Brain microvascular endothelial cell (primary cell): ENCODE measurements at places on chromosomes 2 and 18.
A peak's percentile ranks its signal among the peaks of the same experiment; 100 is the strongest.

- DNase-seq = no peak
Measured at GRCh38 chr18:24860978-24861680, 400.7 kb downstream of the HRH4 start.

DNA sequence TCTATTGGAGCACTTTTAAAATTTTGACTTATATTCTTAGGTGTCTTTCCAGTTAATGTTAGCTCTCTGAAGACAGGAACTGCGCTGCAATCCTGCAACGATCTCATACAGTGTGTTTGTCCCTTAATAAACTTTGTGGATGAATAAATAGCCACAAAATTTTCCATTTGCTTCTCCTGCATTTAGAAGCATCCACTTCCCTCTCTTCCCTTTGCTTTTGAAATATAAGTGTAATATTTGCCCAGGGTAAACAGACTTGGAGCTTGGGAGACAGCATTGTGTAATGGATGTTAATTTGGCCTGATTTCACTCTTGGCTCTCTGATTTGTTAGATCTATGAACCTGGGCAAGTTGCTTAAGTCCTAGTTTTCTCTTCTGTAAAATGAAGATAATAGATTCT is 58.2 kb upstream of the CD28 start:
- DNase-seq = no peak

DNA sequence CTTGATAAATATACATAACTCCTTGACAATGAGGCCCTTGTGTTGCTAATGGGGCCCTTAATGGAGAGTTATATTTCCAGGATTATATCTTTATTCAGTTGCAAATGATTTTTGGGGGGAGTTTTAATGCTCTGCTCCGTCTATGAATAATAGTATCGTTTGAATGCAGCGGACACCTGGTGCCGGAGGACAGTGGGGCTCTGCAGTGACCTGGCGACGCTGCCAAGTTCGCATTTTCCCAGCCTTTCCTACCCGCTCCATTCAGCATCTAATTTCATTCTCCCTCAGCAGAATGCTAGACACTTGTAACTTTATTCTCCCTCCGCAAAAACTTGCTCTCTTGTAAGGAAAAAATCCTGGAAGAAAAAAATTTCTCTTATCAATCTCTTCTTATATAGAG is 257.6 kb upstream of the SALL3 start:
- DNase-seq = no peak

GRCh38 chr2:172296267-172297046 is 130.9 kb upstream of the ITGA6 start:
- no peak for DNase-seq

DNA sequence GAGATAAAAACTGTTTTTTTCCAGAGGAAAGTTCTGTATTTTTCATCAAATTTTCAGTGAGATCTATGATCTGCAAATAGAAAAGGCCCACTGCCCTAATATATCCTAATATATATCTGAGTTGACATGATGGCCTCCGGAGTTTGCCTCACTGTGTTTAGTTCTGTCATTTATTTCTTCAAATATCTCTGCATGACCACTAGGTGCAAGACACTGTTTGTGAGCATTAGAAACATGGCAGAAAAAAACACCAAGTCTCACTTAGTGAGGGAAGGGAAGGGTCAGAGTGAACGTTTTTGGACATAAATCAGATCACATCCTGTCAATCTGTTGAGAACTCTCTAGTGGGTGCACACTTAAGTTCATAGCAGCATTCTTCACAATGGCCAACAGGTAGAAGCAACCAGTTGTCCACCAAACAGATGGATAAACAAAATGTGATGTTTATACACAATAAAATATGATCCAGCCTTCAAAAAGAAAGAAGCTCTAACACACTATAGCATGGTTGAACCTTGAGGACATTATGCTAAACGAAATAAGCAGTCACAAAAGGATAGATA is 53.4 kb downstream of the SPIRE1 start:
- DNase-seq = no peak

GRCh38 chr18:65994302-65994701 is 243.5 kb downstream of the CDH7 start:
- no peak for DNase-seq

- no peak for DNase-seq
Measured at GRCh38 chr2:112321375-112322320, 46.3 kb downstream of the ZC3H6 start.

GRCh38 chr18:45133276-45133675 is 452.6 kb downstream of the SETBP1 start:
- DNase-seq = no peak

DNA sequence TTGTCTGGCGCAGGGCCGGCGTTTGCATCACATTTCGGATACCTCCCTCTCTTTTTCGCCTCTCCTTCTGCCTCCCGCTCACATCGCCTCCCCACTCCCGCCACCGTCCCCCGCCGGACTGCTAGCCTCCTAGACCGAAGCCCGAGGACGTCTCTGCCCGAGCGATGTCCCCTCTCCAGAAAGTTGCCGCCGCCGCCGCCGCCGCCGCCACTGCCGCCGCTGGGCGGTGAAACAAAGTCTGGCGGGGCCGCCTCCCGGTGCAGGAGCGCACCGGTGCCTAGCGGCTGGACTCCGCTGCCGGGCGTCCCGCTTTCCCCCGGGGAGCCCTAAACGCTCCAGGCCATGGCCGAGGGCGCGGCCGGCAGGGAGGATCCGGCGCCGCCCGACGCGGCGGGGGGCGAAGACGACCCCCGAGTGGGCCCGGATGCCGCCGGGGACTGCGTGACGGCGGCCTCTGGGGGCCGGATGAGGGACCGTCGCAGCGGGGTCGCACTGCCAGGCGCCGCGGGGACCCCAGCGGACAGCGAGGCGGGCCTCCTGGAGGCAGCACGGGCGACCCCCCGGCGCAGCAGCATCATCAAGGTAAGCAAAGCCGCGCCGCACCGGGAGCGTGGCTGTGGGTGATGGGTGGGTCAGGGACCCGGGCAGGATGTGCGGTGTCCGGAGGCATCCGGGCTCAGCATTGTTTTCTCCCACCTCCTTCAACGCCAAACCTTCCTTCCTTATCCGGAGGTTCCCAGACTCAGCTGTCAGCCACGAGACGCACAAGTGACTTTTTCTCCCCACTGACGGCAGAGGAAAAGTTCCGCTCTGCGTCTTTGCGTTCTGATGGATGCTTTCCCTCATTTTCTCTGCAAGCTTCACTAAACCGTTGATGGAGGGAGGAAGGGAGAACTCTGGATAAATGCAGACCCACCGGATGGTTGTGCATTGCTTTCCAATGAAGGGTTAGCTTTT is 643 bp downstream of the PLCL1 start:
- DNase-seq = no peak

DNA sequence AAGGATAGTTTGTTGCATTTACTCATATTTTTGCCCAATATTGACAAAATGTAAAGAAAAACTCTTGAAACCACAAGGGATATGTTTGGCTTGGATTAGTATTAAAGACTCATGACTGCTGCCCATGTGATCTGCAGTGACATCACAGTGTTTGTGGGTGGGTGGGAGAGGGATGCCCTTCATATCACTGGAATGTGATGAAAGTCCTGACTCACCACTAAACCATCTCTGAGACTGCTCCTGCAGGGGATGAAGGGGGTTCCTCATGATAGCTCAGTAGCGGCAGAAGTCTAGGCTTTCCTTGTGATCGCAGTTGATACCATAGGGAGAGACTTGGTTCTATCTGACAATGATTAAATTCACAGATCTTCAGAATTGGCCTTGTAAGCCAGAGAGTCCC is 451.2 kb downstream of the CNTNAP5 start:
- DNase-seq = peak; percentile 55

DNA sequence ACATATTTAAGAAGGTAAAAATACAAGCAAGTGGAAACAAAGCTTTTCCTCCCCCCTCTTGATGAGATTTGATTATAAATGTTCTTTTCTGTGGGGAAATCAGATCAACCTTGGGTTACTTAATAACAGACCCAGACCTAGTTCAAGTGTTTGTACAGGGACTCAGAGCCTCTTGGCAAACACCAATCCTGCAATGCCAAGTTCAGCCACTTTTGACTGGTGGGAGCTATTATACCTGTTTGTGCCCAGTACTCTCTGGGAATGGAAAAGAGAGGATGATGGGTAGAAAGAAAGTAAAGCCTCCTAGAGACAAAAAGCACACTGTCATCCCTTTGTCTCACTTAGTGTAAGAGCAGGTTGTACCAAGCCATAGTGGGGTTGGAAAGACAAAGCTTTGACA is 63.8 kb upstream of the EPHA4 start:
- DNase-seq = no peak

- peak; percentile 76 for DNase-seq
Measured at GRCh38 chr2:201235860-201236811, 24.2 kb upstream of the CASP8 start.

GRCh38 chr2:128568106-128568505 is 249.4 kb upstream of the HS6ST1 start:
- DNase-seq = no peak

DNA sequence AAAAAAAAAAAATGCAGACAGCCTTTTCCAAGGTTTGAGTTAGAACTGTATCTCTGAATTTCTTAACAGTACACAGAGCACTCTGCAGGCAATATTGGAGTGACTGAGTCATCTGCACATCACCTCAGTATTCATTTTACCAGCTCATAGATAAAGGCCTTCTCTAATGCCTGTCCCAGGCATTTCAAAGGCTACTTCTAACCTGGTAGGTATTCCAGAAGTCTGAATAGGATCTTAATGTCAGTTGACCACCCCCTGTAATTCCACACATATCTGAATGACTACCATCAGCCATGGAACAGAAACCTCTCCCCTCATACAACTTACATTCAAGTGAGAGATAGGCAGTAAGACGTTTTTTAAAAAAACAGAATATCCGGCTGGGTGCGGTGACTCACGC is 9.0 kb downstream of the METTL21A start:
- DNase-seq = peak; percentile 59

DNA sequence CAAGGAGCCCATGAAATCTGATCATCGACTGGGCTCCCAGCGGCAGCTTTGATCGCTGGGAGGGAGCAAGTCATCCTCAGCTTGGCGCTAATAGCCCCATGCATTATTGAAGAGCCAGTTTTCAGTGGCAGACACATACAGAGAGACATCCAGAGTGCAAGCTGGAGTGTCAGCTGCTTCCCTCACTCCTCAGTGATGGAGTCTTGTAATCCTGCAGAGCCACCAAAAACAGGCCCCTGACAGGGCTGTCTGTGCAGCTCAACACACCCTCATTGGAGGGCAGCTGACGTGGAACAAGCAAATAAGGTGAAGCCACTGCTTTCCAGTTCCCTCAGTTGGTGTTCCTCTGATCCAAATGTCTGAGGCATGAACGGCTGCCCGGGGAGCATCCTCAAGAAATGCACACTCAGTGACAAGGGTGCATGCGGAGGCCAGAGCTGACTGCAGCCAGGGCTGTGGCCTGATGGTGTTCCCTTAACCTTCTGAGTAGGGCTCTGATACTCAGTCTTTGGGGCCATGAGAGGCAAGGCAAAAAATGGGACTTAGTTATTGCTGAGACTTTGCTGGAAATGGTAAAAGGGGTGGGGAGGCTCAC is 97.4 kb downstream of the RHOB start:
- DNase-seq = no peak

DNA sequence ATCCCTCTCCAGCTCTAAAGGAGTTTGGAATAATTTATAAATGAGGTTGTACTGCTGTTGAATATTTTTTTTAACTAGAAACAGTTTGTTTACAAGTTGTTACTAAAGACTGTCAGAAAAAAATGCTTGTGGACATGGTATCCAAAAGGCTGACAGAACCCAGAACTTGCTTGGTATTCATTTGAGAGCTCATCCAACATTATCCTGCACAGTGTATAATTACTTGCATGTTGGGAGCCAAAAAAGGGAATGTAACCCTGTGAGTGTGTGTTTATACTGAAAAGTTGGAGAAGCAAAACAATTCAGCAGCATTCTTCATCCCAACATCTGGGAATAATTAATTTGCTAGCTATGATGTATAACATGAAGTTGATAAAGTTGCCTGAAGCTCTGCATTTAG is 42.1 kb upstream of the EHBP1 start:
- DNase-seq = no peak

DNA sequence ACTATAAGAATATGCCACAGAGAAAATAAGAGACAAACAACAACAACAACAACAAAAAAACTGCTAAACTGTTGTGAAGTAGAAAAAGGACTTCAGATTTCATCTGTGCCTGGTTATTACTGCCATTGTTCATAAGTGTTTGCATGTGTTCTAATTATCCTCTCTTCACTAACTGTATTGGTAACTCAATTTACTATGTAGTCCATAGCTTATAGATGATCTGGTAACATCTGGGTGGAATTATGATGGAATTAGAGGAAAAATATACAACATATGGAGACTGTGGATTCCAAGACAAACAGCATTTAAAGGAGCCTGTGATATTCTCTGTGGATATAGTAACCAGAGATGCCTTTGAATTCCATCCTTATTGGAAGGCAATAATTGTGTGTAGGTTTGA is 1891.5 kb upstream of the PIK3C3 start:
- no peak for DNase-seq

- DNase-seq = no peak
Measured at GRCh38 chr2:217912098-217913024, 90.4 kb downstream of the TNS1 start.

- no peak for DNase-seq
Measured at GRCh38 chr18:371609-371982, 103.7 kb upstream of the THOC1 start.

DNA sequence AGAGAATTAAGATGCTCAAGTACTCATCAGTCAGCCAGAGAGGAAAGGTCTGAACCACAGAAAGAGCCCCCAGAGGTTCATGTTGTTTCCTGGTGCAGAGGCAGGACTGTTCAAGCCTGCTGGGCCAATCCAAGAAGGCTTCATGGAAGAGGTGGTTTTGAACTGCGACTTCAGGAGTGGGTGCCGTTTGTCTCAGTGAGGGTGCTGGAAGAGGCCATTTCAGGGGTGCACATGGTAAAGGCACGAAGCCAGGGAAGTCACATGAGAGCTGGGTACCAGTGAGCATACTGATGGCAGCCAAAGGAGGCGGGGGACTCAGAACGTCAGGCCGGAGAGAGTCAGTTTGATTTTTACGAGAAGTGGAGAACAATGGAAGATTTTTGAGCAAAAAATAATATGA is 55.5 kb downstream of the EMILIN2 start:
- DNase-seq = no peak

- no peak for DNase-seq
Measured at GRCh38 chr2:43073401-43073825, 153.0 kb downstream of the ZFP36L2 start.

DNA sequence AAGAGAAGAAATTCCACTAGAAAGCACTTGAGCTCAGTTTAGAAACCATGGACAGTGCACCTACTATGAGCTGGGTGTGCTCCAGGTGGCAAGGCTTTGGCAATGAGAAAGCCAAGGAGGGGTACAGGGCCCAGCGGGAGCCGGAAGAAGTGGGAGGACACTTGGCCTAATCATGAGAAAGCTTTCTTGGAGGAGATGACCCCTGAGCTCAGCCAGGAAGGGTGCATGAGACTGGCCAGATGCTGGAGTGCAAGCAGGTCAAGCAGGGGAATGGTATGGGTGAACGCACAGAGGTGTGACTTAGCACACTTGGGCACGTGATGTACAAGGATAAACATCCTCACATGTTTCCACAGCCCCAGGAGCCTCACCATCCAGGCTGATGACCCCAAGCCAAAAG is 97.2 kb upstream of the GLI2 start:
- DNase-seq = no peak

- DNase-seq = no peak
Measured at GRCh38 chr2:206535260-206535986, 92.1 kb downstream of the ADAM23 start.

GRCh38 chr2:161964160-161964559 is 109.9 kb downstream of the DPP4 start:
- no peak for DNase-seq
